NCI-H187 treated with DMSO at 0.1 percent for 48 hours (cell line): ENCODE measurements at places on chromosomes 7 and 10.

- DNase-seq, result no peak
These were observed 7.9 kb upstream of the RALA start for GRCh38 chr7:39615350-39615975.

GRCh38 chr7:50454968-50455367 lies 4.8 kb upstream of the FIGNL1 start:
- no peak for DNase-seq

DNA sequence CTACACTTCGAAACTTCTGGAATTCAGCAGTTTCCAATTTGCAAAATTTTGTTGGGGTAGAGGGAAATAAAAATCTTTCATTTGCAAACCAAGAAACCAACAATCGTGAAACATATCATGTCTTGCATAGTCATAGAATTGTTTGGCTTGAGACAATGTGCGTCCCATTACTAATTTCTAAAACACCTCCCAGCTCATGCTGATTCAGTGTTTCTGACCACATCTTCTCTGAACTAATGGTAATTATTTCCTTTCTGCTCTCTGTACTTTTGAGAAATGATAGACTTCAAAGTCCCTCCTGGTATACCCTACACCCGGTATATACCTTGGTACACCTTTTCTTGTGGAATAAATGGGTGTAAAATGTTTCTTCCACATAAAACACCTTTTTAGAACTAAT lies 41.8 kb upstream of the TSPAN13 start:
- DNase-seq, result no peak

DNA sequence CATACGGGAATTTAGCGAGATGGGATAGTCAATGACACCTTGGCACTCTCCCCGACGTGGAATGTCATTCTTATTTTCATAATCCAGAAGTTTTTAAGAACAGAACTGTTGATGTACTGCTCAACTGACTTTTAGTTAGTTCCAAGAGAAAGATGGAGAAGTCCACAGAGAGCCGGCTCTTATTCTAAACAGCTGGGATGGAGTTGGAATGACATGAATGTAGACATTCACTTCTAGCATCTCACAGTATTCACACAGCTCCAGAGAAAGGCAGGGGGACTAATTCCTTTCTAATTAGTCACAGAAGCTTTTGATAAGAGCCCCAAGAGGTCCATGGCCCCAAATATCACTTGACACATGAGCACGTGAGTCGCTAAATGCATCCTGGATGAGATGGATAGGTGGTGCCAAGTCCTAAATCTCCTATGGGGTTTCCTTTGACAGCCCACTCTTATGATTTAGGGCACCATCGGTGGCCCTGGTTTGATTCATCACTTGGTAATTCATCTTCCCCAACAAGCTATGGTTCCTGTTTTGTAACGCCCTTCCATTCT lies 420.3 kb upstream of the AUTS2 start:
- no peak for DNase-seq

GRCh38 chr10:1534820-1535219 lies 202.5 kb downstream of the ADARB2 start:
- DNase-seq, result no peak

- DNase-seq, result no peak
These were observed 864 bp downstream of the CDCA7L start for GRCh38 chr7:21944616-21945453.

DNA sequence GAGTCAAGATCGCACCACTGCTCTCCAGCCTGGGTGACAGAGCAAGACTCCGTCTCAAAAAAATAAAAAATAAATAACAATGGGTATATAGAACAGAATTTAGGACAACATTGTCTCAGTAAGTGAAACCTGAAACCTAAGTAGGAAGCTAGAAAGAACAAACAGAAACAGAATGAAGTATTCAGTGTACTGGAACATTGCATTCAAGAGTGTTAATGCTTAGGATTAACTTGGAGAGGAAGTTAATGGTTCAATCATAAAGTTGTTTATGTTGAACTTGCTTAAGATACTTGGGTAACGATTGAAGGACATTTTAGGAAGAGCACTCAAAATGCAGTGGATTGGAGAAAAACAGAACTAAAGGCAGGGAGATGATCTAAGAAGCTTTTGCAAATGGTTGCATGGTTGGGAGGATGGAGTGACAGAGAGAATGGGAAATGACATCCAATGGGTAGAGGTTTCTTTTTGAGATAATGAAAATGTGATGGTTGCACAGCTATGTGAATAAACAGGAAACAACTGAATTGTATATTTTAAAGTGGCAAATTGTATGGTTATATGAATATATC lies 233.7 kb downstream of the ADK start:
- peak; percentile 58 for DNase-seq

GRCh38 chr10:21329995-21330627 lies 195.4 kb downstream of the SKIDA1 start:
- DNase-seq, result no peak

DNA sequence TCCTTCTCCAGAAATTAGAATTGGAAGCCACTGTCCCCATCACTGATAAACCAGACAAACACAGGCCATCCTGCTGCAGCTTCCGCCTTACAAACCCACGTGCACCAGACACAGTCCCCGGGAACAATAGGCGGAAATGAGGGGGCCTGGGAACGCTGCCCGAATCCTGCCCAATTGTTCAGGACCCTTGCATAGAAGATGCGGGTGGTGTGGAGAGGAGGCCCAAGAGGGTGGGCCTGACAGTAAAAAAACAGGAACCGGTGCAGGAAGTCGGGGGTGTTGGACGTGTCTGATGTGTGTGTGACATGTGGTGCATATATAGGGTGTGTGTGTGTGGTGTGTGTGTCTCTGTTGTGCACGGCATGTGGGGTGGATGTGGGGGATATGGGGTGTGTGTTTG lies 26.5 kb upstream of the CHST15 start:
- DNase-seq, result no peak

DNA sequence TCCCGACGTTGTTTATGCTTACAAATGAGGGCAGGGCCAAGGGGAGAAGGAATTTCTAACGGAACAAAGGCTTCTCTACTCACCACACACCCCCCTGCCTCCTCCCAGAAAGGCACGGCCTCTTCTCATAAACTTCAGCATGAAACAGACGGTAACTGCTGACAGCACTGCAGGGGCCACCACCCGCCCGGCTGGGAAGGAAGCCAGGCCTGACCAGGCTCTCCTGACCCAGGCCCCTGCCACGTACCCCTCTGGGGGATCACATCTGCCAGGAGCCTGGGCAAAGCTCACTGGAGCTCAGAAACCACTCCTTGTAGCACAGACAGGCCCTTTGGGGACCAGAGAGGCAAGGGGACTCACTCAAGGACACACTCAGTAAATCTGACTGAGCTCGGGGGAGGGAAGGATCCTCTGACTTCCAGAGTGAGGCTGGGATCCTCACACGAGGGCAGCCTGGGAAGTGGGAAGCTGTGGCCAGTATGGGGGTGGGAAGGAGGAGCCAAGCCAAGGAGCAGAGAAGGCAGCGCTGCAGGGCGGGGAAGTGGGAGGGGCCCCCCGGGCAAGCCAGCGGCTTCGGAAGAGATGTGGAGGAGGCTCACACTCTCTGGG lies 46.1 kb downstream of the ZCCHC24 start:
- no peak for DNase-seq

DNA sequence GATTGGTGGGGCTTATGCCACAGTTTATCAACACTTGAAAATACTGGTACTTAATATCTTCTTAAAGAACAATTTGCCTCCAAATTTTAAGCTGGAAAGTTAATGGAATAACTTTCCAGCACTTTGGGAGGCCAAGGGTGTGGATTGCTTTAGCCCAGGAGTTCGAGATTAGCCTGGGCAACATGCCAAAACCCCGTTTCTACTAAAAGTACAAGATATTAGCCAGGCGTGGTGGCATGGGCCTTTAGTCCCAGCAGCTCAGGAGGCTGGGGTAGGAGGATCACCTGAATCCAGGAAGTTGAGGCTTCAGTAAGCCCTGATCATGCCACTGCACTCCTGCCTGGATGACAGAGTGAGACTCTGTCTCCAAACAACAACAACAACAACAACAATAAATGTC lies 56.0 kb downstream of the PRF1 start:
- no peak for DNase-seq

- no peak for DNase-seq
These were observed 16.3 kb upstream of the CYREN start for GRCh38 chr7:135186841-135187253.

- DNase-seq, result no peak
These were observed 30.2 kb upstream of the ABI1 start for GRCh38 chr10:26890956-26891355.

GRCh38 chr7:135382173-135382572 lies 127.7 kb downstream of the CNOT4 start:
- no peak for DNase-seq

GRCh38 chr7:123558289-123558874 lies 764 bp upstream of the NDUFA5 start:
- no peak for DNase-seq

- no peak for DNase-seq
These were observed 59.1 kb downstream of the STK32C start for GRCh38 chr10:132248455-132249225.

GRCh38 chr7:41437257-41438196 lies 265.4 kb downstream of the INHBA start:
- no peak for DNase-seq

- DNase-seq, result no peak
These were observed 134.3 kb downstream of the C10orf90 start for GRCh38 chr10:126536148-126536547.

DNA sequence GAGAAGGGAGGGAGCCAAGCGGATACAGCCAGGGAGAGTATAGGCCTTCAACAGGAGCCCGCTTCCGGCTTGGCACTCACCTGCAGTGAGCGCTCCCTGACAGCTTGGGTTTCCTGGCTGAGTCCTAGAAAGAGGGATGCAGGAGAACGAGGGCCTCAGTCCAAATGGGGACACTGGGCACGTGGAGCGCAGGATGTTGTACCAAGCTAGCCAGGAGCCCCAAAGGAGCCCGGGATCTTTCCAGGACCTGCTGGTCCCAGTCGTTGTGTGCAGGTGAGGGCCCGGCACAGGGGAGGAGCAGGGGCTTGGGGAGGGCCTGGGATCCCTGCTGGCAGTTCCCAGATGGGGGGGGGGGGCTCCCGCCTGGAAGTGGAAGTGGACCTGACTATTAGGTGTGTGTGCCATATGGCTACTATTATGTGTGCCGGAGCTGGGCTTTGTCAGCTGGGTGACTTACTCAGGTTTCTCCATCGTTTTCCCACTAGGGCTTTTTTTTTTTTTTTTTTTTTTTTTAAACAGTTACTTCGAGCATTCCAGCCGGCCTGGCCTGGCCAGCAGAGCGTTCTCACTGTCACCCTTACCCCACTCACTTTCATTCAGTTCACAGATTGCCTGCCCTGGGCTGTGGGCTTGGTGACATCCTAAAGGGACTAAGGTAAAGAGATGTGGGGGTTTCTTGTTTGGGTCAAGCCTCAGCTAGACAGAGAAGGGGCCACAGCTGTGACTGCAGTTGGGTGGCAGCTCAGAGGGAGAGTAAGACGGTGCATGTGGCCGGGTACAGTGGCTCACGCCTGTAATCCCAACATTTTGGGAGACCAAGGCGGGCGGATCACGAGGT lies 3.8 kb downstream of the AGAP3 start:
- DNase-seq, result no peak

DNA sequence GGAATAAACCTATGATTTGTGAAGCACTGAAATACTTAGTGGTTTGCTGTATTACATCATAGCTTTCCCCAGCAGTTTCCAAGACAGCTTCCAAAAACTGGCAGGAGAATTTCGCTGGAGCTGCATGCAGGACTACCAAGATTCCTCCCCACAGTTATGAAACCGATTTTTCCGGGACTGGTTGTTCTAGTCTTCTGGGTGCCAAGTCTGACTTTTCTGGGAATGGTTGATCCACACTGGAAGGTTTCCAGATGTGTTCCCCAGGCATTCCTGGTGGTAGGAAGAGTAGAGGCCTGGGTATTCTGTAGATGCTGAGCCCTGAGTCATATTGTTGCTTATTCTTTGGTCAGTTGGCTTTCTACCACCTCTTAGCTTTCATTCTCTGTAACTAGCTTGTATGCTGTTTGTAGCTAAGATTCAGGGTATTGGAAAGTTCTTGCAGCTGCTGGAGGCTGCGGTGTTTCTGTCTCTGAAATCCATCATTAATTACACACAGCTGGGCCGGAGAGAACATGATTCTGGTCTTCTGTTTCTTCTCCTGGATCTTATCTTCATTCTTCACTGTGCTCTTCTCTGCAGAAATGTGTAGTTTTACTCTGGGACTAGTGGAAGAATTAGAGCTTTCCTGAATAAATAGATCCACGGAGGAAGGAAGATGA lies 6.3 kb downstream of the ABCC2 start:
- DNase-seq, result no peak
